Osteoblast (primary cell): ENCODE measurements at places on chromosomes 3 and 15. TPM values are rescaled to one million over a fixed set of nuclear protein-coding genes. Genes with fewer than 3 reads are reported as not detected.

- DNase-seq: no peak
Observed at GRCh38 chr3:84755860-84756259, 202.9 kb upstream of the CADM2 start.

DNA sequence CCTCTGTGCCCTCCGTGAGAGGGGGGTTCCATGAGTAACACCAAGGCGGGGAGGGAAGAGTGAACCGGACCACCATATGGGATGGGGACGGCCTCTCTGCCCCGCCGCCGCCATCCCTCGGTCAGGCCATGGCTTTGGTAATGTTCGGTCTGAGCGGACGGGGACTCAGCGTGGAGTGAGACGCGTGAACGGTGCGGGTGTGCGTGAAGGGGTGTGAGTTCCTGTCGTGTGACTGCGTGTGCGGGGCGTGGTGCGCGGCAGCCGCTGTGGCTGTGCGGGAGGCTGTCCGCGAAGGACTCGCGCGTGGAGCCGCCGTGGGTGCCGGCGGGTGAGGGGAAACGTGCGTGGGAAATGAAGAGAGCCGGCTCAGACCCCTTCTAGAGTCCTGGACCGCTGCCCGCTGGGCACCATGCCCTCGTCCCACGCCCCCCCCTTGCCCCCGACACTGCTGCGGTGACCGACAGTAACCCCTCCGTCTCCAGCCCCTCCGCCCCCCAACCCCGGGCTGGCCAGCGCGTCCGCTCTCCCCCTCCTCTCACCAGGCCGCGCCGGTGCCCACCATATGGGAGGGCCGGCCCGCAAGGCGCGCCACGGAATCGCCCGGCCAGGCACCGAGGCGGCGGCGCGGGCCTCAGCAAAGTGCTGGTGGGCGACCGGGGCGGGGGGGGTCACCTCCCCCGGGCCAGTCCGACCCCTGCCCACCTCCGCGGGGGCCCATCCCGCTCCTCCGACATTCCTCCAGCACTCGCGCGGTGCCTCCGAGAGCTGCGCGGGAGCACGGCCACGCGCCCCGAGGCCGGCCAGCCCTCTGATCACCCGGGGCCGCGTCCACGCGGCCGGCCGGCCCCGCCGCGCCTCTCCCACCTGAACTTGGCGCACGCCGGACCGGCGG lies 589 bp downstream of the KLF15 start:
- peak; percentile 93 for DNase-seq

- no peak for DNase-seq
Observed at GRCh38 chr15:38186507-38186906, 66.1 kb upstream of the SPRED1 start.

DNA sequence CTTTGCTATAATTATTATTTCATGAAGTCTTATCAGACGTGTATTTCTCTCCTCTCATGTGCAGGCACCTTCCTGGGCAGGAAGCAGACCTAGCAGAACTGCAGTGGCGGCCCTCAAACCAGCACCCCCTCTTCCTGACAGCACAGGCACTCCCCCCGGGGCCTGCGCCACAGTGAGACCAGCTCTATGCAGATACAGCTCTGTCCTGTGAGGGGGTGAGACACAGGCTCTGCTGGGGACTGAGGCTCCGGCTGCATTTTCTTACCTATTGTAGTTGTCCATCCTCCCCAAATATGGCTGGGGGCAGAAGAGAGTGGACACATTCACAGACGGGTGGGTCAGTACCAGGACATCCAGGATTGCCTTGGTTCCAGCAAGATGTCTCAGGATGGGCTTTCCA lies 5.0 kb downstream of the CISH start:
- peak; percentile 34 for DNase-seq

DNA sequence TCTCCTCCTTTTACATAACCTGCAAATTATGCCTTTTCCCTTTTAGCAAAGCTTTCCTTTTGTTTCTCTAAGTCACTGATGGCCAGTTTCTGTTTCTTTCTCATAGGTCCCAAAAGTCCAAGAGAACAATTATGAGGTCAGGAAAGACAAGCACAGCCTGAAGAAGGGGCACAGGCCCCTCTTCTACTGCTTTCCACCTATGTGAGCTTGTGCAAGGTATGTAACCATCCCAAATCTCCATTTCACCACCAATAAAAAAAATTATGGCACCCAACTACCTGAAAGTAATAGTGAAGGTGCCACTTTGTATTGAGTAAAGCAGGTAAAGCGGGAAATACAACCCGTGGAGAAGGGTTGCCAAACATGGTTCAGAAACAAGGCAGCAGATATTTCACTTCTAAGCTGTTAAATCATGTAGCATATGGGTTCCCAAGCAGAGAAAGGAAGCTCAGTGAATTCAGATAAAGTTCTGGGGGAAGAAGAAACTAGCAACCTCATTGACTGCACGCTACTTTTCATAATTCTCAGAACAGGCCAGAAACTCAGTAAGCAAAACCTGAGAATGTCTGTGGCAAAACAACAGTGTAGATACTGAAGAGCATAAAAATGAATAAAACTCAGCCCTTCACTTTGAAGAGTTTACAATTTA lies 4.2 kb downstream of the PLOD2 start:
- no peak for DNase-seq

- no peak for DNase-seq
Observed at GRCh38 chr15:56835718-56836171, 82.7 kb upstream of the TCF12 start.

Gene CPA3
- total RNA-seq: 1.1 and 2.1 TPM in 2 replicates
